ENCODE measurements at places on chromosomes 5 and 9.

GRCh38 chr9:107969141-107969540 is 479.6 kb upstream of the KLF4 start:
- no peak for DNase-seq

DNA sequence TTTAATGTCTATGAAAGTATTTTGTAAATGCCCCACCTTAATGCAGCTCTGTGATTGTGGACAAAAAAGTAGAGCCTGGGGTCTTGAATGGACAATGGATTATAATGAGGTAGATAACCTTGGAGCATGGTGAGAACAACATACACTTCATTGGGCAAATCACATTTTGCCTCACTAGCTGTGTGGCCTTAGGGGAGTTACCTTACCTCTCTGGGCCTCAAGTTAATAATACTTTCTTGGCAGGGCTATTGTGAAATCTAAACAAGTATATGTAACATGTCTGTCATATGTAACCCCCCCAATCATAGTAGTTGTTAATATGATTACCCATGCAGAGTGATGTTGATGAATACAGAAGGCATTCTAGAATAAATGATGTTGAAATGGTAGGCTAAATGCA is 213.6 kb upstream of the ANKRD55 start:
- DNase-seq = no peak

- no peak for DNase-seq
Observed at GRCh38 chr9:84955155-84955554, 285.6 kb downstream of the NTRK2 start.

- DNase-seq = no peak
Observed at GRCh38 chr9:922731-923130, 53.7 kb upstream of the DMRT3 start.

DNA sequence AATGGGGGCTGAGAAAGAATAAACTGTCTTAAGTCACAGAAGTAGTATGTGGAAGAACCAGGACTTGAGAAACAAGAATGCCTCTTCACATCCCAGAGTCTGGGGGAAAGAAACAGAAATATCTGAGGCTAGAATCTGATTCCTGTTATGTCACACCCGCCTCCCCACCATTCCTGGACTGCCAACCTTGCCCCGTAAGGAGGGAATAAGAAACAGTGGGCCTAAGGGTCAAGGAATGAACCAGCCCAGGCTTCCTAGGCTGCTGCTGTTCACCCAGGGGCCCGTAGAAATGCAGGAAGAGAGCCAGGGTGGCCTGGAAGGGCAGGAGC is 4.3 kb downstream of the PCDH1 start:
- DNase-seq = no peak

DNA sequence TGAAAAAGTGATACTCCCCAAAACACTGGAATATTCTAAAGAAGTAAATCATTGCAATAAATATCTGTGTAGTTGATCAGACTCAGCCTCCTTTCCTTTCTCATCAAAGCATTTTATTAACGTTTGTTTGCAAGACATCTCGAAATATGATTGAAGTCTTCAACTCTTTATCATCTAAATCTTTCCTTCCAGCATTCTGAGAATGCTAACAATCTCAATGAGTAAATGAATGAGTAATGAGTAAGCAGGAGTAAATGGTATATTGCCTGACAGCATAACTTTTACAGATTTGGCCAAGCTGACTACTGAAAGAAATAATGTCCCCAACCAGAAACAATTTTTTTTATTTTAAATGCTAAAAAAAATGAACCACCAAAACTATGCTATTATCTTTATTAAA is 157.1 kb downstream of the SLCO4C1 start:
- DNase-seq = no peak

- DNase-seq = no peak
Observed at GRCh38 chr5:171702135-171702770, 83.4 kb upstream of the SMIM23 start.

- DNase-seq = no peak
Observed at GRCh38 chr9:20264896-20265295, 357.4 kb downstream of the MLLT3 start.

DNA sequence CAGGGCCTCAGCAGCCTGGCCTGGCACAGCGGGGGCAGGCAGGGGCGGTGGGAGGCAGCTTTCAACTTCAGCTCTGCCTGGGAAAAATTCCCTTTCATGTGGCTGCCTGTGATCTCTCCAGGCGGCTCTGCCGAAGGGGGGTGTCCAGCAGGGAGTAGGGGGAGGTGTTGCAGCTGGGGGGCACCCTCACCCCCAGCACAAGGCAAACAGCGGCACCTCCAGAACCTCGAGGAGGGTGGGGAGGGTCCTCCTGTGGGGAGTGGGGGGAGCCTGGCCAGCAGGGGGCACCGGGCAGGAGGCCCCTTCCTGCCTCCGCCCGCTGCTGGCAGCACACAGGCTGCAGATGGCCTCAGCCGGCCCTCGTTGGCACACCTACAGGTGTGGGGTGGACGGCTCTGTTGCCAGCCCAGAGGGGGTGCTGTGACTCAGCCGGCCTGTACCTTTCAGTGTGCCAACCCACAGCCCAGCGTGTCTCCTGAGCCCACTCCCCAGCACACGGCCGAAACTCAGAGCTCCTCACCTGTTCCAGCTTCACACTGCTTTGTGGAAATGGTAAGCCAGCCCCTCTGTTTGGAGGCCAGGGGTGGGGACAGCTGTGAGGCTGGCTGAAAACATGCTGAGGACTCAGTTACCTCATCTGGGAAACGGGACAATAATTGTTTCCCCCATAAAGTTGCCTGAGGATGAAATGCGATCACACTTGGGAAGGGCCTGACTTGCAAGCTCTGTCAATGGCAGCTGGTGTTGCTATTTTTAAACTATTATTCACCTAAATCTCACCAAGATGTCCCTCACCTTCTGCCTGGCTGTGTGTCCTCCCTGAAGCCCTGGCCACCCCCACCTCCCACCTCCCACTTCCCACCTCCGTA is 37.0 kb downstream of the CXXC5 start:
- DNase-seq = no peak

DNA sequence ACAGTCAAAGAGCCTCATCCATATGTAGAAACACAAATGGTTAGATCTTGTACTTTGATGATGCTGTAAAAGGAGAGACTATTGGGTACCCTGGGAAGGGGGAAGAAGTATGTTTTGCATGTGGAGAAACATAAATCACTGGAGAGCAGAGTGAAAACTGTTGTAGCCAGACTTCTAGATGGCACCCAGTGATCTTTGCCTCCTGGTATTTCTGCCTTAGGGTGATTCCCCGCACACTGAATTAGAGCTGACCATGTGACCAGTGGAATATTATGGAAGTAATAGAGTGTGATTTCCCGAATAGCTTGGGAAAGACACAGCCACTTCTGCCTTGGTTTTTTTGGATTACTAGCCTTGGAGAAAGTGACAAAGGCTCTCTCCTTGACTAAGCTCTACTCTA is 174.3 kb downstream of the LPAR1 start:
- no peak for DNase-seq

DNA sequence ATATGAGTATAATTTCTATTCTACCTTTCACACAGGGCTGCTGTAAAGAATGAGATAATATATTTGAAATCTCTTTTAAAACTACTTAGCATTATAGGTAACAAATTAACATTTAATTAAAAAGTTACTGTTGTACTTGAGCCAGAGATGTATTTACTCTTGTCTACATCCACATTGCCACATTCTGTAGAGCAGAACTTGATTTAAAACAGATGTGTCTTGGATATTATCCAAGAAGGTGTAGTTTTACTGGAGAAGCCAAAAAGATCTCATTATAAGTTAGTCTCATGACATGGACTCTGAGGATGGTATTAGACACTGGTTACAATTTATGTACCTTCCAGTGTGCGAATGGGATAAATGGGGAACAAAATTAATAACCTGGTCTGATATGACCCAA is 293.1 kb upstream of the CCNH start:
- no peak for DNase-seq

- DNase-seq = no peak
Observed at GRCh38 chr9:75964427-75964826, 74.0 kb downstream of the PCSK5 start.

DNA sequence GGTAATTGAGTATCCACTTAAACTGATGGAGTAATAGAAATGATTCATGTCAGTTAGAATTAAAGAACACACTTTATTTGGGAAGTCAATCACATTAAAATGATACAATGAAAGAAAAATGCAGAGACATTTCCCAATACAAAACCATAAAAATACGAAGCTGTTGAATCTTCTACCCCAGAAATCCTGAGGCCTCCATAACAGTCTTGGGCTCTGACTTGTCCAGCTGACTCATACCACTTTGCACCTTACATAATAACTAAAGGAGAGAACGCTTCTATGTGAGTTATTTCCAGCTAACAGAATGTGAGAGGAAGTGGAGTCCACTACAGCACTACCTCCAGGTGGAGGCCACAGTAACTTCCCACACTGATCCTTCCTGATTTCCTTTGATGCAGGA is 305.0 kb downstream of the MRPS30 start:
- no peak for DNase-seq

GRCh38 chr9:87070336-87070735 is 123.0 kb upstream of the GAS1 start:
- DNase-seq = no peak

All from activated CD4-positive, alpha-beta T cell treated with anti-CD3 and anti-CD28 coated beads, Interleukin-2, amount 50 U/mL, for 1 hour (primary cell).